ENCODE measurements at places on chromosomes 3 and 15.

DNA sequence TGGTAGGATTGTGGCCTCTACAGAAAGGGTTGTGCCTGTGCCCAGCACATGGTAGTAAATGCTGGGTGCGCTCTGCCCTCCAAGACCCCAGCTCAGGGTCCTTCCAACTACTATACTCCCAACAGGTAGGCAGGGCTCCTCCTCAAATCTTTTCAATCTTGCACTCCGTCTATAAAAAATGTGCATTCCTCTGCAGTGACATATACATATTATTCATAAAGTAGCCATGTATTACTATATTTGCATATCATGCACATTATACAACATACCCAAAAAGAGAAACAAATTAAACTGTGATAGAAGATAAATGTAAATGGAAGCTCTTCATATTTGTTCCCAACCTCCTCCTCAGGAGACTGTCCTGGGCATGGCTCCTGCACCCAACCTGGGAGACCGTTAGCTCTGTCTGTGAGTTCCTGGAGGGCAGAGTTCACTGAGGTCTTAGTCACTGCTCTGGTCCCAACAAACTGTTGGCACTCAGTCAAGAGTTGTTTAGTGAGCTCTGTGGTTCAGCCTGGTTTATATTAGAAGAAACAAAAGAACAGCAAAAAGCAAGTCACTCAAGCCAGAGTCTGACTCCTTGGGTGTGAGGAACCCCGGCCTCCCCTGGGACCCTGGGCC, 47.7 kb upstream of the GRIP2 start:
- no peak for DNase-seq

- DNase-seq = no peak
These were observed 6.9 kb downstream of the COL7A1 start for GRCh38 chr3:48588230-48588629.

DNA sequence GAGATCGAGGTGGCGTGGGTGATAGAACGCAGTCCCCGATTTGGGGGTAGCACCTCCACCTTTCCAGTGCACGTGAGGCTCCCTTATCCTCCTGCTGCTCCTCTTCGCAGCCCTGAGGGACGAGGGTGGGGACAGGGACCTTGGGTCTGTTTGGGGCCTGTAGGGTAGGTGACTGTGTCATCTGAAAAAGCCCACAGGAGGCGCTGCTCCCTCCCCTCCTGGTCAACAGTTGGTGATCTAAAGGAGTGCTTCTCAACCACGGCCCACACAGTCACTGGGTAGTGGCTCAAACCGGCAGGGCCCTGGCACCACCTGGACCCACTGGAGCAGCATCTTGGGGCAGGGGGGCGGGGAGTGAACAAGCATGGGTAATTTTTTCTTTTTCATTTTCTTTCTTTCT, 7.1 kb downstream of the LRRK1 start:
- DNase-seq = no peak

GRCh38 chr3:97720417-97720816, 44.1 kb upstream of the ARL6 start:
- DNase-seq = no peak

DNA sequence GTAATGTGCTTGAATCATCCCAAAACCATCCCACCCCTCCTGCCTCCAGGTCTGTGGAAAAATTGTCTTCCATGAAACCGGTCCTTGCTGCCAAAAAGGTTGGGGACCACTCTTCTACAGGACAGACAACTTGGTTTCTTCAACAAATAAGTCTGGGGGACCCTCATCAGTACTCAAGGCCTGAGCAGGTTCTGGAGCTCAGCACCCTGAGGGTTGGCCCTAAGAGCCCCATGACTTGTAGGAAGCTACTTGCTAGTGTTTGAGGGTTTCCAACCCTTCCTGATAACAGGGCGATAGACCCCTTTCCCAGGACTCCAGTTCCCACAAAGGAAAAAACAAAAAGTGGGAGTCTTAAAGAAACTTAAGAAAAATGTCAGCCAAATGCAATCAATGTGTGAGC, 52.9 kb upstream of the SLCO2A1 start:
- DNase-seq = no peak

- DNase-seq = no peak
These were observed 51.0 kb upstream of the MYZAP start for GRCh38 chr15:57540736-57541135.

DNA sequence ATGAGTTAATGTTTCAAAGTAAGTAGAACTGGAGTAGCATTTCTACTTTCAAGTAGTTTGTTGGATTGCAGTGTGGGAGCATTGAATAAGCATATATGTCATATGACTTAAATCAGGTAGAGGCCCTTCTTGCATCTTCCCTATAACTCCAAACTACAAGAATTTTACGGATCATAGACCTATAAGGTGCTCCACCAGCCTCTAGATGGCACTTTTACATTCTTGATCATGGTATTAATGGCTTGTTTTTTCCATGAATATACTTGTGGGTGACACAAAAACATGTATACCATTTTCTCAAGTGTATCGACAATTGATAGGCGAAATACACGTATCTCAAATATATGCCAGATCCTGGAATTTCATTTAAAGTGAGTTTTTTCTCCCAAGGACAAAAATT, 311.1 kb downstream of the ZPLD1 start:
- no peak for DNase-seq
